Activated naive CD8-positive, alpha-beta T cell treated with anti-CD3 and anti-CD28 coated beads, Interleukin-2, amount 10 ng/mL, durations not matched to agents 7 days and 5 days (primary cell): ENCODE measurements at places on chromosomes 5 and 9. TPM values are rescaled to one million over a fixed set of nuclear protein-coding genes. Genes with fewer than 3 reads are reported as not detected.

DNA sequence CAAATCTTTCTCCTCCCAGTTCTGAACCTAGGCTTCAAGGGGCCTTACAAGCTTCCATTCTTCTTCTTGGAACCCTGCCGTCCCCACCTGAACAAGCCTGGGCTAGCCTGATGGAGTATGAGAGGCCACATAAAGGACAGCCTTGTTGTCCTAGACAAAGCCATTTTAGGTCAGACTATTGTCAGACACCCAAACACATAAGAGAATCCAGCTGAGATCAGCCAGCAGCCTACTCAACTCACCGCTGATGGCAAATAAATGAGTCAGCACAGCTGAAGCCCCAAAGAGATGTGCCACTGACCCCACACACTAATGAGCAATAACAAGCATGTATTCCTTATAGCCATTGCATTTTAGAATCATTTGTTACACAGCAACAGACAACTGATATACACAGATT lies 33.8 kb downstream of the SVEP1 start:
- DNase-seq: no peak
- no peaks in the 10 kb centered on the region for H3K36me3 ChIP-seq
- H3K4me1 ChIP-seq: no peaks in the 10 kb centered on the region
- H3K4me3 ChIP-seq: no peak overlapping the region
- H3K27me3 ChIP-seq: no peaks in the 10 kb centered on the region

DNA sequence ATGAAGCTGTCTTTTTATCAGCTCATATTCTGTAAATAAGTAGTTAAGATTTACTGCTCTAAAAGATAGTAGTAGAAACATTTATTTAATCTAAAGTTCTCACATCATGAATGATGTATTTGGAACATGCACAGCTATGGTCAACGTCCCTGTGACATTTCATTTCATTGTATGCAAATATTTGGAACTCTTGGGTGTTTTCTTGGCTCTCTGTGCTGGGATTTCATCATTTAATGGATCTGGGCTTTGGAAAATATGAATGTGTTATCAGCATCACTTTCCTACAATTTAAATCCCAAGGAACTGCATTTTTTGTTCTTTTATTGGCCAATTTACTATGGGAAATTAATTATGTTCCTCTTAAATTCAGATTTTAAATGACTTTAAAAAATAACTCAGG lies 462.9 kb downstream of the SEMA5A start:
- no peaks in the 10 kb centered on the region for H3K27me3 ChIP-seq
- H3K4me1 ChIP-seq: no peaks in the 10 kb centered on the region
- no peak overlapping the region for H3K4me3 ChIP-seq
- no peaks in the 10 kb centered on the region for H3K36me3 ChIP-seq
- DNase-seq: no peak

GRCh38 chr9:32533336-32533735 lies 7.3 kb upstream of the RIGI start:
- DNase-seq: no peak
- H3K27me3 ChIP-seq: no peaks in the 10 kb centered on the region
- peaks cover 1% of the 10 kb centered on the region for H3K4me1 ChIP-seq
- H3K27ac ChIP-seq: no peak overlapping the region
- H3K36me3 ChIP-seq: peaks cover 24% of the 10 kb centered on the region

- no peaks in the 10 kb centered on the region for H3K4me1 ChIP-seq
- no peaks in the 10 kb centered on the region for H3K36me3 ChIP-seq
- H3K4me3 ChIP-seq: no peak overlapping the region
Observed at GRCh38 chr9:133521122-133522072, 3.4 kb downstream of the MYMK start.

DNA sequence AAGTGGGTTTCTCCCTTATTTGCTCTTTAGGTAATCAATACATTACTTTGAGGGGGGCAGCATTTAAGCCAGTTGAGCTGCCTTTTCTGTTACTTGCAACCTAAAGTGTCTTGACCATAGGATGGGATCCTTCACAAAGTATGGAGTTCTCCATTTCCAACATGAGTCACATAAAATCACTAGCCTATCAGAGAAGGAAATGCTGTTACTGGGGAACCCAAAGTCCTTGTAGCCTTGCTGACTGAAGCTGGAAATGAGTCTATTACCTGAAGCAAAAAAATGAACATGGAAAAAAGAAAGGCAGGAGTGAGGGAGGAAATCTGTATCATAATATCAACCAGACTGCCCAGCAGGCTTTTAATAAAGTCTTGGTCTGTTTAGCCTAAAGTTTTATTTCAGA lies 42.8 kb upstream of the SLIT3 start:
- H3K4me3 ChIP-seq: no peak overlapping the region
- no peaks in the 10 kb centered on the region for H3K36me3 ChIP-seq
- no peak overlapping the region for H3K27ac ChIP-seq
- DNase-seq: no peak
- no peaks in the 10 kb centered on the region for H3K4me1 ChIP-seq

IL3 gene
- not detected for total RNA-seq

- H3K4me3 ChIP-seq: no peak overlapping the region
- H3K36me3 ChIP-seq: no peaks in the 10 kb centered on the region
- H3K4me1 ChIP-seq: no peaks in the 10 kb centered on the region
- no peak for DNase-seq
- no peak overlapping the region for H3K27ac ChIP-seq
Observed at GRCh38 chr5:77170-77501, 14.8 kb upstream of the PLEKHG4B start.

GRCh38 chr9:92504881-92505280 lies 22.6 kb upstream of the ASPN start:
- no peaks in the 10 kb centered on the region for H3K27me3 ChIP-seq
- H3K4me3 ChIP-seq: no peak overlapping the region
- H3K27ac ChIP-seq: no peak overlapping the region
- peaks cover 7% of the 10 kb centered on the region for H3K4me1 ChIP-seq
- DNase-seq: no peak
- no peaks in the 10 kb centered on the region for H3K36me3 ChIP-seq

GRCh38 chr9:91421971-91422757 lies 1.5 kb downstream of the NFIL3 start:
- peak overlapping the region; percentile 77 for H3K27ac ChIP-seq
- H3K36me3 ChIP-seq: peaks cover 10% of the 10 kb centered on the region
- peak overlapping the region; percentile 90 for H3K4me3 ChIP-seq
- H3K4me1 ChIP-seq: peaks cover 46% of the 10 kb centered on the region

HMGCS1 gene
- 46.9 TPM for total RNA-seq

DNA sequence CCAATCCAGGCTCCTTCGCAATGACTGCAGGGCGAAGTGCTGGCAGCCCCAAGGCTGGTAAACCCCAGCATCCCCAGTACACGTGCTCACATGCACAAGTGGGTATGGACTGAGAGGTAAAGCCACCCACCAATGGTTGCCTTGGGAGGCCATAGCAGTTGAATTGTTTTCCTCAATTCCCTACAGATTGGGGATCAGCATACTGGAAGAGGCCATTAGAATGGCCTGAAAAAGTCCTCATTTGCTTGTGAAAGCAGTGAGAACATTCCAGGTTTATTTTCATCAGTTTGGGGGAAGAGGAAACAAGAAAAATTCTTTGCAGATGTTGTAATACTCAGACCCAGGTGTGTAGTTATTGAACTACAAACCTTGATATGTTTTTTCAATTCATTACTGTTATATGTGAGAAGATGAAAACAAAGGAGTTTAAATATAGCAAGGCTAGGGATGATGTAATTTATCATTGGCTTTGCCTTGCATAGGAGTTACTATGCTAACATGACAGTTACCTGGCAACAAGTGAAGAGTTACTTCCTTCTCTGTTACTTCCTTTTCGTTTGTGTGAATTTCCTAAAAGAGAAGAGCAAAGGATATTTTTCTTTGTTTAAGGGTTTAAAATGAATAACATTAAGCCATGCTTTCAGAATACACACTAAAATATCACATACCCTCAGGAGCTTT lies 36.4 kb downstream of the MTMR12 start:
- DNase-seq: no peak
- peaks cover 29% of the 10 kb centered on the region for H3K4me1 ChIP-seq
- peaks cover 36% of the 10 kb centered on the region for H3K36me3 ChIP-seq
- no peaks in the 10 kb centered on the region for H3K27me3 ChIP-seq

SPATA31E1 gene
- total RNA-seq: not detected

ACTBL2 gene
- total RNA-seq: not detected
